ENCODE measurements at places on chromosomes 2 and 18.

GRCh38 chr2:180324182-180324581 is 317.1 kb upstream of the CWC22 start:
- no peak for DNase-seq

GRCh38 chr2:75108937-75109482 is 90.3 kb downstream of the TACR1 start:
- peak; percentile 4 for DNase-seq

DNA sequence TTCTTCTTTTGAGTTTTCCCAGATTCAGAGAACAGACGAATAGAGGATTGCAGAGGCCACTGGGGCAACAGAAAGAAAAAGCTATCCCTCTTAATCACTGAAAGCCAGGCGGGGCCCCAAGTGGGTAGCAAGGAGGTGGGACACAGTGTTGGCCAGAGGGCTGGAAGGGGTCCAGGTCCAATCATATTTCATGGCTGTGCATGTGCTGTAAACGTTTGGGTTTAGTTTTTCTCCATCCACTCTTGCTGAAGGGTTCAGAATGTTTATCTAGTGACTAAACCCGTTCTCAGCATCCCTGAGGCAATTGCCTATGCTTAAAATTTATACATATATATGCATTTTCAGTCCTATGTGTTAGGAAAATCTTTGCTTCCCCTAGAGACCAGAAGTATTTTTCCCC is 99.4 kb upstream of the EPHA4 start:
- no peak for DNase-seq

DNA sequence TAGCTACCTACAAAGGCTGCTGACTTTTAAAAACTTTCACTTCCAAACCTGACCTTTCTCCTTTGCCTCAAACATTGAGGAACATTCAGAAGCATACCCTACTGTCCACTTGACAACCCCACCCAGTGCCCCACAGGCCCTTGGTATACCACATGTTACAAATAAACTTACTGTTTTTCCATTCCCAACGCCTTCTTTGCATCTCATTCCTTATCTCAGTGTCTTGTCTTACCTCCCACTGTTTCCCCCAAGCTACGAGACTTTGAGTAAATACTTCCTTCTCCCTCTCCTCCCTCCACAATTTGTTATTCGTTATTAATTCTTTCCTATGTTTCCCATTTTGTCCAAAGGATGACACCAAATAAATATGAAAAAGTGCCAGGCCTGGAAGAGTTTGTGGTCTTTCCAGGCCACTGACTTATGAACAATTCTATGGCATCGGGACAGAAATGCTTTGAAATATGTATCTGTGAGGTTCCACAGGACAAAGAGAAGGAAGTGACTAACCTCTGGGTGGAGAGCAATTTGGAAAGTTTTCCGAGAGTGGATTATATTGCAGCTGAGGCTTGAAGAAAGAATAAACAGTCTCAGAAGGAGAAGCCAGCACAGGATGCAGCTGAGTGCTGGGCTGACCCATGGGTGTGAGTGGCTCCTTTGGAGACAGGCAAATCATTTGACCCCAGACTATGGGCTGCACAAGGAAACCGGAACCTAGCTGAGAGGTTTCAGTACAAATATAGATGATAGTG is 409.0 kb downstream of the LPIN1 start:
- DNase-seq, result no peak

DNA sequence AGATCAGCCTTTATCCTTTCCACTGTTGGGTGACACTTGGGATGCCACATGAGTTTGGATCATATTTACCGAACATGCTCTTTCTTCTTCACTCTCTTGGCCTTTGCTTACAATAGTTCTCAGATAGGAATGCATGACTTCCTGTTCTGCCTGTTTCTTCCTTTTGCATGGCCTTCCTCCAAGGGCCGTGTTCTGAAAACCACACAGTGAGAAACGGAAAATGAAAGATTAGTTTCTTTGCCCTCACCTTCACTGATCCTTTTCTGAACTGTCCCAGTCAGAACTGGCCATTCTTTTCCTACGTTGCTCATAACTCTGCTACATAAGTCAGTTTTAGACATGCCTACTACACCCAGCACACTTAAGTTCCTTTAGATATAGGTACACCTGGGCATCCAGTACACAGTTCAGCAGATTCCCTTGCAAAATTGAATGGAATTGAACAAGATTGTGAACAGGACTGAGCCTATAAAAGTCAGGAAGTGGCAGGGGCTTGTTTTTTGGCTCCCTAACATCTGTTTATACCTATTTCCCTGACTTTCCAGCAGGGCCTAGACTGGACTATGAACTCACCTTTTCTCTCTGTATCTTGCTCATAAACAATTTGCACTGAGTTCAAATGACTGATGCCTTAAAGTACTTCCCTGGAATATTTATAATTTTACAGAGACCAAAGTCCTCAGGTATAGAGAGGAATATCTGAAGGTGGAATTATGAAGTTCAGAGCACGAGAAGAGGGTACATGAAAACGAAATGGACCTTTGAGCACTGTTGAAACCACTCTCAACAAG is 186.4 kb upstream of the ST6GAL2 start:
- no peak for DNase-seq

DNA sequence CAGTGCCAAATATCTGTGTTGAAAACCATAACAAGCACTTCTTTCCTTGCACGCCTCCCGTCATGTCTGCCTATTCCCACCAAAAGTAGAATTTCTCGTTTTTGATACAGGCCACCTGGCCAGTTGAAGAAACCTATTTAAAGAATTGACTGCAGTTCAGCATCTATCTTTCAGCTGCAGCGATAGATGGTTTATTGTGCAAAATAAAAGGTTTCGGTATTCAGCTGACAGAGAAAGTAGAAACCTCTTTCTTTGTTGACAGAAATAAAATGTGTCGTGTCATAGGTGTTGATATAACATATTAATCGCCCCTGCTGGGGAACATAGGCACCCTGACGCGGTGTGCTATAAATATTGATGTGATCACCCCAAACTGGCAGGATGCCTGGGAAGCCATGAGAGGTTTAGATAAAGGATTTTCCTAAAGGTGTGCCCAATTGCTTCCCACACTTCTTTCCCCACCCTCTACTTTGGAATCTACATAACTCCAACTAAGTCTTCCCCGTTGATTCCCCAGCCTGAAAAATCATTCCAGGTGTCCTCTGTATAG is 570.4 kb downstream of the CCDC85A start:
- no peak for DNase-seq

- no peak for DNase-seq
Observed at GRCh38 chr2:112692918-112693317, 27.9 kb upstream of the NT5DC4 start.

DNA sequence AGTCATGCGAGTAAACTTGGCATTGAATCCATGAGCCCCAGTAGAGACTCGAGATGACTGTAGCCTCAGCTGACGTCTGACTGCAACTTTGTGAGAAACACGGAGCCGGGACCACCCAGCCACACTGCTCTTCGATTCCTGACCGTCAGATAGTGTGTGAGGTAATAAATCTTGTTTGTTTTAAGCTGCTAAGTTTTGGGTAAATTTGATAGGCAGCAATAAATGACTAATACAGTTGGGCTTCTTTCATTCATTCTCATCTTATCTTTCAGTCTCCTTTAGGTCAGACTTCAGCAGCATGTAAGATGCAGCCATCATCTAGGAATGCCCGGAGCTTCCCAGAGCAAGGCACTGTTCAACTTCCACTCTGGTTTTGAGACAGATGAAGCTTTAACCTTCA is 8.0 kb upstream of the KLHL29 start:
- DNase-seq, result no peak

GRCh38 chr2:138787053-138787666 is 7.0 kb upstream of the NXPH2 start:
- peak; percentile 86 for DNase-seq

DNA sequence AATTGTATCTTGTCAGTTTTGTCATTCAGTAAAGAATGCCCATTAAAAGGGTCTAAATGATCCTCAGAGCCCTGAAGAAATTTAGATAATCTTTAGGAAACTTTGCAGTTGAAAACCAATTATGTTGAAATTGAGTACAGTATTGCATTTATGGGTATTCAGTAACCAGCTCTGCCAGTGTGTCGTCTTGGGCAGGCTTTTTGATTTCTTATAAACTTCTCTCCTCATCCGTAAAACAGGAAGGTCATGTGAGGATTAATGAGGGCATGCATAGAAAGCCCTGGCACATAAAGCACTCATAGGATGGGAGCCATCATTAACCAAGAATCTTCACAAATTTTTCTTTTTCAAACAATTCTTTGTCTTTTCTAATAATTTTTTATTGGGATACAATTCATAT is 14.8 kb downstream of the PNO1 start:
- DNase-seq, result no peak

DNA sequence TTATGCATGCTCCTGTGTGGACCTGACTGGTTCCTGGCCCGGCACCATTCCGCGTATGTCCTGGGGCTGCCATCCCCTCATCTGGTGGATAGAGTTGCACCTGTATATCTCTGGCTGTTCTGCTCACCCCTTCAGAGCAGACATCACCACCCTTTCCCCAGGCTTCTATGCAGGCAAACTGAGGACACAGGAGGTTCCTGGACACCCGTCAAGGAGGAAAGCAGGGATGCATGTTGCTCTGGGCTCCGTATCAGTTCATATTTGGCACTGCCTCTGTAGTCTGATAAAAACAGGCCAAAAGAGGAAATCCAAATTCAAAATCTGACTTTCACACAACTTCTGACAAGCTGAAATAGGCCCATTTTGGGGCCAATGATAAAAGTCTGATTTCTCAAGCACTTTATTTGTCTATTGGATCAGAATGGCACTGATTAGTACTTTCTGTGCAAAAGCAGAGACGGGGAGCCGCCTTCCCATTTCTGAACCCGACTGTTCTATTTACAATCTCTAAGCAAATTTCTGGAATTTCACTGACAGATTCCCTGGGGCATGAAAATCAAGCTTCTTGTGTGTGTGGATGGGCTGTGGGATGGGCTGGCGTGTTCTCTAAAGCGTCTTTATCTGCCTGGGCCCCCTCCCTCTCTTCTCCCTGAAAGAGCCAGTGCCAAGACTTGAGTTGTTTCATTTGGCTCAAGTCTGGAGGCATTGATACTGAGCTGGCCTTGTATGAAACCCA is 96.9 kb downstream of the SETBP1 start:
- DNase-seq, result peak; percentile 54

DNA sequence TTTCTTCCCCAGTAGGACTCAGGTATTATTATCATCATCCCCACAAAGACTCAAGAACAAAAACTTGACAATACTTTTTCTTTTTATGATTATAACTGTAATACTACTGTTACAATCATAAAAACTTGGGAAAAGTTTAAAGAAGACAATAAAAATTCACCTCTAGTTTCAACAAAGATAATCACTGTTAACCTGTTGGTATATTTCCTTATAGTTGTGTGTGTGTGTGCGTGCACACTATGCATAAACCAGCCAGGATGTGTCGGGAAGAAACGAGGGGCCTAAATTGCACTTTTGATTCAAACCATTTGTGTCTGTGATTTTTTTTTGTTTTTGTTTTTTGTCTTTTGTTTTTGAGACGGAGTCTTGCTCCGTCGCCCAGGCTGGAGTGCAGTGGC is 233.0 kb downstream of the TPGS2 start:
- no peak for DNase-seq

DNA sequence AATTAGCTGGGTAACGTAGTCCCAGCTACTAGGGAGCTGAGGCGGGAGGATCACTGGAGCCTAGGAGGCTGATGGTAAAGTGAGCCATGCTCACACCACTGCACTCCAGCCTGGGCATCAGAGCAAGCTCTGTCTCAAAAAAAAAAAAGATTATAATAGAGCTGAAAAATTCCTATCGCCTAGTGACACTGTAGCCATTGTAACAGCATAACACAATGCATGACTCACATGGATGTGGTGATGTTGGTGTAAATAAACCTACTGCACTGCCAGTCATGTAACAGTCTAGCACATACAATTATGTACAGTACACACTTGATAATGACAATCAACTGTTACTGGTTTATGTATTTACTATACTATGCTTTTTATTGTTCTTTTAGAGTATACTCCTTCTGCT is 39.6 kb downstream of the MGAT4A start:
- DNase-seq, result no peak

- DNase-seq, result no peak
Observed at GRCh38 chr2:136288249-136288648, 170.3 kb upstream of the CXCR4 start.

All from eye (tissue), 1 donor.